ENCODE measurements at places on chromosomes 3 and 15.

- no peak for DNase-seq
Observed at GRCh38 chr3:189563853-189564563, 67.2 kb upstream of the TP63 start.

- DNase-seq = no peak
Observed at GRCh38 chr3:3082234-3082924, 27.8 kb downstream of the IL5RA start.

GRCh38 chr15:54227569-54227968, 249.3 kb downstream of the UNC13C start:
- DNase-seq = no peak

GRCh38 chr15:35442742-35443141, 103.2 kb downstream of the DPH6 start:
- no peak for DNase-seq

DNA sequence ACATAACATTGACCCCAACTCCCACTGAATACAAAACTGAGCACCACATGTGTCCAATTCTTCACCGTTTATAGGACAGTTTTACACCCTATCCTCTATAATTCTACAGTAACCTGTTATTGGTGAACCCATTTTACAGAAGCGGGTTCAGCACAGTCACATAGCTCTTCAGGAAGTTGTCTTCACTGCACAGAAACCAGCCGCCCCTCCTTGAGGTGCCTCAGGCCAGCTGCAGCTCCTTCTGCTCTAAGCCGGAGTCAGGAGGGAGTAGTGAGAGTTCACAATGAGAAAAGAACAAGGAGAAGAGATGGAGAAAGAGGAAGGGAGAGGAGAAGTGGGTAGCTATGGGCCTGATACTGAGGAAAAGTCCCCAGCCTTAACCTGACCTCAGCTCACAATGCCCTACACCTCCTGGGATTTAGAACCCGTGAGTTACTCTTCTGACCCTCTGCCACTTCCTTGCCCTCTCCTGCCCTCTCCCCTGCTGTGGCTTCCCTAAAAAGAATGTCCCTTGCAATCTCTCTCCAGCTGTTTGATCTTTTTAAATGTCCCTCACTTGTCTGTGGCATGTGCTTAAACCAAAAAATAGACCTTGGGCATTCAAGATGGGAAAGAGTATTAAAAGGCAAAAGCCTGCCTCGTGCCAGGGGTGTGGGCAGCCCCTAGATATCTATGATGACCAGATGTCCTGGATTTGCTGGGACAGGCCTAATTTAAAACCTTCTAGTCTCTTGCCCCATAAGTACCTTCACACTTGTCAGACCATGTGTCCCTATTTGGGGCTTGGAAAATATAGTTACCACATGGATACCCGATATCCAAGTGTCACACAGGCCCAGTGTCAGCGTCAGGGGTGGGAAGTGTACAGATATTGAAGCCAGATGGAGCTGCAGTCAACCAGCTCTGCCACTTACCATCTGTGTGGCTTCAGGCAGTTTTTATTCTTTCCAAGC, 71.3 kb upstream of the HES1 start:
- DNase-seq = peak; percentile 91

GRCh38 chr15:90203922-90204321, 2.8 kb downstream of the SEMA4B start:
- DNase-seq = no peak

GRCh38 chr3:48899273-48899672, 591 bp upstream of the SLC25A20 start:
- DNase-seq = no peak

DNA sequence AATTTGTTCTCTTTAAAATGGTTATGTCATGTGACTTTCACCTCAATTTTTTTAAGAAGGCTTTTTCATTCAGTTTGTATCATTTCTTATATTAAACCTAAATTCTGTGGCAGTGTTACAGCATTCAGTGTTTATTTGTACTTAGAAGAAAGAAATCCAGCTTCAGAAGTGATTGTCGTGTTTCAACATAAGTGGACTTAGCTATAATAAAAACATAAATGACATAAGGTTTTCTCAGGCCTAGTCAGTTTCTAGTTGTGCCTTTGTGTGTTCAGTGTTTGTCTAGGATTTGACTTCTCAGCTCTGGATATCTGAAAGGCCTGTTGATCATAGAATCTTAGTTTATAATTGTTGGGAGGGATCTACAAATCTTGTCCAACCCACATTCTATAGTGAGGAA, 80.5 kb downstream of the STT3B start:
- no peak for DNase-seq

Data from NCI-H524 (cell line).